ENCODE measurements at places on chromosomes 11 and 22.

- DNase-seq: peak; percentile 97
Observed at GRCh38 chr11:3841426-3842350, 929 bp upstream of the RHOG start.

DNA sequence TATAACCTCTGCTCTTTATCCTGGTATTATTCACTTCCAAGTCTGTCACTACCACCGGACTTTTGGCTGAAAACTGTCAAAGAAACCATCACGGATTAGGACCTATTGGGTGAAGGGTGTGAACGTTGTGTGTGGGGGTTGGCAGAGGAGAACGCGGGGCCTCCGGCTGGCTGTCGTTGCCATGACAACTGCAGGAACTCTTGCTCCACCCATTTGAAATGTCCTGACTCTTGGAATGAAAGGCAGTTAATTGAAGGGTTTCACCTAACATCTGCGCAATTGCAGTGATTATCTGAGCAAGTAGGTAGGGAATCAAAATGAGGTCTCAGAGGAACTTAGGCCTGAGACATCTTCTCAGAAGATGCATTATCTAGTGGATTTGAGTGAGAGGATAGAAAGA lies 60.9 kb upstream of the CLMP start:
- DNase-seq: no peak

DNA sequence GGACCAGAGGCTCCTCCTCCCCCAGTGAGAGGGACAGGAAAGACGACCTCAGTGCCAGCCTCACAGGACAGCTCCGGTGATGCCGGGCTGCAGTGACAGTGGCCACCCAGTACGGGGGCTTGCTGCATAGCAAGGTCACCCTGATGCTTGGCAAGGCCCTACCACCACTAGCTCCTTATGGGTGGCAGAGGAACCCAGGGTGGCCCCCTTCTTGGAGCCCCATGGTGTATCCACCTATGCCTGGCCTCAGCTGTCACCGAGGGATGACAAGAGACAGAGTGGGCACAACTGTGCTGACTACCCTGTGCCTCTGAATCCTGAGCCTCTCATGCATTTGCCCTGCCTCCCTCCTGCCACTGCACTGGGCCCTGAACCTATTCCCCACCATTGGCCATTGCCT lies 809.2 kb downstream of the TBC1D22A start:
- DNase-seq: no peak

DNA sequence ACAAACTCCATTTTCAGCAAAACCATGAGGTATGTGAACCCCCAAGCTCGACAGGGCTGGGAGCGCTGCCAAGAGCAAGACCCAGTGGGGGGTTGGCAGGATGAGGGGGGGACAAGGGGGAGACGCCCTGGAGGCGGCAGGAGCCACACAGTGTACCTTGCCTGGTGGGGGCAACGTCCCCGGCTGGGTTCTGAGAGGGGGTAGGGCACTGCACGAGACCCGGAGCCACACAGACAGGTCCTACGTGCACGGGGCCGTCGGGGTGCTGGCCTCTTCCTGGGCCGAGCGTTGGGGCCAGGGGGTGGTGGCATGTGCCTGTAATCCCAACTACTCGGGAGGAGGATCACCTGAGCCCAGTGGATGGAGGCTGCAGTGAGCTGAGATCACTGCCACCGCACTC lies 28.8 kb downstream of the TBX1 start:
- DNase-seq: no peak

DNA sequence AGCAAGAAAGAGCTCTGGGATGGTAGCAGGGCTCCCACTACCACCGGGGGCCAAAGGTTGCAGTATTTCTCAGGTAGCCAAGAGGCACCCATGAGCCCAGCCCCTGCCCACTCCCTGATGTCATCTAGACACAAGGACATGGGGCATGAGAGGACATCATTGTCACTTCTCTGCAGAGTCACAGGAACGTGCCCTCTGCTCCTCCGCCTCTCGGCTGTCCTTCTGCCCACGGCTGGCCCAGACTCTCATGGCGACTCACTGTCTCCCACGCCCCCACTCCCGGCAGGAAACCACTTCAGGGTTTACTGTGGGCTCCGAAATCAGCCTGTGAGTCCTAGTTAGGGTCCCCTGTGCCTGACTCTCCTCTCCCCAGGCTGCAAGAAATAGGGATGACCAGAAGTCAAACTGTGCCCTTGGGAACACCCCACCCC lies 1.8 kb upstream of the GAL start:
- DNase-seq: no peak

DNA sequence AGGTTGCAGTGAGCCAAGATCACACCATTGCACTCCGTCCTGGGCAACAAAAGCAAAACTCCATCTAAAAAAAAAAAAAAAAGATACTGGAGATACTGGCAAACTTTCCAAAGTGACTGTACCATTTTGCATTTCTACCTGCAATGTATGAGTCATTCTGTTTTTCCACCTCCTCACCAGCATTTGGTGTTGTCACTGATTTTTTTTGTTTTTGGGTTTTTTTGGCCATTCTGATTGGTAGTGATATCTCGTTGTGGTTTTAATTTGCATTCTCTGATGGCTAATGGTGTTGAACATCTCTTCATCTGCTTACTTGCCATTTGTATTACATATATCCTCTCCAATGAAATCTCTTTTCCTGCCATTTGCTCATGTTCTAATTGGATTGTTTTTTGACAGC lies 12.0 kb upstream of the RBX1 start:
- DNase-seq: no peak

GRCh38 chr11:78906566-78906965 lies 331.9 kb upstream of the NARS2 start:
- no peak for DNase-seq

DNA sequence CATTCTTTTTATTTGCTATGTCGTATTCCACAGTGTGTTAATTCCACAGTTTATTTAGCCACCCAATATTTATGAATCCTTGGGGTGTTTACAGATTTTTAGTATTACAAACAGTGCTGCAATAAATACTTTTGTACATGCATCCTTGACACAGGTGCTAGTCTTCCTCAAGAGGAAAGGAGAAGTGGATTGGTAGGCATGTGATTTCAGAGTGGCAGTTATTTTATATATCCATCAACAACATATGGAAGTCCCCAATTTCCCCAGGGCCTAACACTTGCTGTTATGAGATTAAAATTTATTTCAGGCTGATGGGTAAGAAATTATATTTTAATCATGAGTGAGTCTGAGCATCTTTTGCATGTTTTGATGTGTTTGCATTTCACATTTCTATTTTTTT lies 17.9 kb downstream of the TRIM44 start:
- no peak for DNase-seq

DNA sequence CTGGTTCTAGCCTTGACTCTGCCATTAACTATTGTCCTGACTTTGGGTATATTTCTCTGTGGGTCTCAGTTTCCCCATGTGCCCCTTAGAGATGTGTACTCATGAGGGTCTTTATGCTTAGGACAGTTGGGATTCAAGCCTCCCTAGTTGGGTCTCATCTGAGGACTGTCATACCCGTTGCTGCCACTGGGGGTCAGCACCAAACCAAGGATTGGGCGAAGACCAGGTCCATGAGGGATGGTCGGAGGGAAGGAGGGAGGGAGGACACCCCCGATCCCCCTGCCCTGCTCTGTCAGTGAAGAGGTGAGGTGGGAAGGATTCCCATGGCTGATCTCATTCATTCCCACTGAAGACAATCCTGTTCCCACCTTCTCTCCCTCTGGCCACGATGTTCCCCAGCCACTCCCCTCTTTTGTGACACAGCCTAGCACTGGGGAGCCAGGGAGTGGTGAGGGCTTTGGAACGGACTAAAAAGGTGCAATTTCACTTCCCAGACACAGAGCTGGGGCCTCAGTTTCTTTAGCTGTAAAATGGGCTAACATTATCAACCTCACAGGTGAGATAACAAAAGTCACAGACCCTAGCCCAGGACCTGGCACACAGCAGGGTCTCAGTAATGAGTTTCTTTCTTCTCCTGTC lies 12.4 kb upstream of the KLHL35 start:
- DNase-seq: peak; percentile 40

- DNase-seq: no peak
Observed at GRCh38 chr22:37244922-37245722, 1.1 kb upstream of the RAC2 start.

GRCh38 chr11:127624306-127624856 lies 623.8 kb upstream of the KIRREL3 start:
- no peak for DNase-seq

DNA sequence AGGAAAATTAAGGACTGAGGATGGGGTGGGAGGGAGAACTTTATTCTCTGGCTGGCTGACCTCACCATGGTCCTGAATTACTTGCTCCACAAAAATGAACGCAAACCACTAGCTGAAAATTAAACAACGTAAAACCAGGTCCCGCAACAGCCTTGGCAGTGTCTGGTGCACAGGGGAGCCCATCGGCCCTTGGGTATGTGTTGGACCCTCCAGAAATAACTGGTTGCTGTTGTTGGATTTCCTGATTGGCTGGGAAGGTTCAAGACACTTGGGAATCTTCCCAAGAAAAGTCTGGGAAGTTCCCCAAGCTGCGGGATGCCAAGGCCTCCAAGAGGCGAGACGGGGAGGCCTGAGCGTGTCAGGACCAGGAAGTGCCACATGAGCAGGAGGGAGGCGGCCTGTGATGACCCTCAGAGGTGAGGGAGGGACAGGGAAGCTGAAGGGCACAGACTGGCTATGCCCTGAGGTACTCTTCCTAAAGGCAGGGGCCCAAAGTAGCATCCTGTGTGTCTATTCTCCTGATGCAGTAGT lies 10.4 kb upstream of the RASL10A start:
- no peak for DNase-seq

- DNase-seq: no peak
Observed at GRCh38 chr11:91305402-91305801, 919.2 kb upstream of the FAT3 start.

DNA sequence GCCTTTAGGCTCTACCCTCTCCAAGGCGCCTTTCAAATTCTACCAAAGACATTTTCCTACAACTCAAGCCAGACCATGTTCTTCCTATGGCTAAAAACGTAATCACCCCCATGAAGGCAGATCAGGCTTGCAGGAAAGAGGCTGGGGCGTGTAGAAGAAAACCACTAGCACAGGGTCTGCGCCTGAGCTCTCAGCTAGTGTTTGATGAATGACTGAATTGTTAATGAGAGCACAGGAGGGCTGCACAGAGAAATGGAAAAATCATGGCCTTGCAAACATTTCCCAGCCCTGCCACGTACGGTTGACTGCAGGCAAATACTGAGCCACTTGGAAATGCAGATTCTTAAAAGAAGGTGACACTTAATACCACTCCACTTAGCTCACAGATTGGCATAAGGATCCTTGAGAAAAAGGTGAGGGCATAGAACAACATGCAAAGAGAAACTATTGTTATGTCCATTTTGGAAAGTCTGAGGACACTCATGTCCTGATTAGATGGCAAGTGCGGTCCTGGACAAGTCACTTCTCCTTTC lies 148.6 kb downstream of the NXPE2 start:
- DNase-seq: no peak

DNA sequence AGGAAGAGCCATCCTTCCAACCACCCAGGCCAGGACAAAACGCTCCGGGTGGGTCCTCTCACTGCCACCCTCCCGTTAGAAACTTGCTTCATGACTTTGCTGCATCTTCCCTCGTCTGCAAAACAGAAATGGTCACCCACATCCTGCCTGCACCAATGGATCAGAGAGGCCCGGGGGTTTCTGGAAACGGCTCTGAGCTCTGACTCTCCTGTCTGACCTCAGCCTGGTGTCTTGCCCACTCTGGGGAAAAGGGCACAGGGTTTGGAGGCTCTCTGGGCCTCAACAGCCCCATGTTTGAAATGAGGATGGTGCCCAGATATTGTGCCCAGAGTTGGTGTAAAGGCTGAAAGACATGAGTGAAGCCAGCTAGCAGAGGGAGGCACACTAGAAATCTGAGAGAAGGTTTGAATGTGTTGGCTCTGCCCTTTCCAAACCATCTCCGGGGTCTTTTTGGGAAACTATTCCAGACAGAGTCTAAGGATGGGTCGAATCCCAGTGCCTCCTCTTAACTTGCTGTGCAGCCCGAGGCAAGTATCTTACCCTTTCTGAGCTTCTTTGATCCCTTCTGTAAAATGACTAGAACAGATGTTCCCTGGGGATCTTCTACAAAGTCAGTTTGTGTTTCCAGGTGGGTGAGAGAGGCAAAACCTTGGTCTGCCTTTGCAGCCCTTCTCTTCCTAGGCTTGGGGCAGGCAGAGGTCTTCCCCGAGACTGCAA lies 2.1 kb downstream of the CRYBB3 start:
- DNase-seq: no peak

DNA sequence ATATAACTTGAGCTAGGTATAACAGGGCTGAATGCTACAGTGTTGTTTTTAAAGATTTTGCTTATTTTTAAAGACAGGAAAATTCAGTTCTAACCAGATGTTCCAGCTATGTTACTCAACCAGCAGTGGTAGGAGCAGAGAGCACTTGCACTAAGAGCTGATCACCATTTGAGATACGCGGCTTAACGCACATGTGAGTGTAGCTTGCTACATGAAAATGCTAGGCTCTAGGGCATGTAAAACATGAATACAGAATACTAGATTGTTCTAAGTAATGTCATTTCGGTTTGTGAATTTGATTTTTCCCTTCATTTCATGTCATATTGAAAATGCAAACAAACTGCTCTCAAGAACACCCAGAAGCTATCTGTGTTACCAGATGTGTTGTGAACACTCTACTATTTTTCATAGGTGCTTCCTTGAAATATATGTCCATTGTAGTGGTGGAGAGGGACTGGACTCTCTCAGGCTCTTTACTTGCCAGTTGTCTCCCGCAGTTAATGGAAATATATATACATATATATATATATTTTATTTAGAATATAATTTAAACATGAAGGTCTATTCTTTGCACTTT lies 10.8 kb upstream of the TECTA start:
- no peak for DNase-seq

DNA sequence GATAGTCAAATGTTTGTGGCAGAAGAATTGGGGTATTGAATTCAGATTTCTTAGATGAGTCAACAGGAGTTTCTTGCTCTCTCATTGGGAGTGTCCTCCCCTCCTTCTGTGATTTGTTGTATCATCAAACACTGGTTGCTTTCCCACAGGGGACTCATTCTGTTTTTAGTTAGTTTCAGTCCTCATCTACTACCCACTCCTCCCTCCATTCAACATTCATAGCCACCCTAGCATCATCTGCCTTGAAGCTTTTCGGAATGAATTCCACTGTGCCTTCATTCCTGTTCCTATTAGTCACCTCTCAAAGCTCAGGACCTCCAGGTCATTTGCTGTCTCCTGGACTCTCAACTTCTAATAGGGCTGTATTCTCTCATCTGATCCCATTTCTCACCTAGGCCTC lies 31.5 kb upstream of the RAB38 start:
- DNase-seq: no peak

DNA sequence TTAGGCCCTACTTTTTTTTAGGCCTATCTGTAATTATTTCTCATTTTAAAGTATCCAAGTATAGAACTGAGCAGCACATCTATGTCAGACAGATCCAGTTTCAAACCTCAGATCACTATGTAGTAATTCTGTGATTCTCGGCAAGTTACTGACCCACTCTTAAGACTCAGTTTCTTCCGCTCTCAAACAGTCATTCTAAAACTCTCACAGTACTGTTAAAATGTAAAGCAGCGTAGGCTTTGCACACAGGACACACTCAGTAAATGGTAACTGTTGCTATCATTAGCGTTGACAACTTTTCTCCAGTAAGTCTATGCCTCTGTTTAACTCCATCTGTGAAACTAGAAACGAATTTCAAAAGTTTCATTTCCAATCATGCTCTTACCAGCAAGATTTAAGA lies 277.1 kb downstream of the TTC28 start:
- no peak for DNase-seq

GRCh38 chr11:127039591-127039990 lies 39.0 kb upstream of the KIRREL3 start:
- no peak for DNase-seq
